Progenitor cell of endocrine pancreas (in vitro differentiated cells): ENCODE measurements at places on chromosomes 3 and 15. TPM values are rescaled to one million over a fixed set of nuclear protein-coding genes. Genes with fewer than 3 reads are reported as not detected.

The SLC28A2 gene
- 1.2 and 1.7 TPM in 2 replicates for total RNA-seq

The GPR171 gene
- total RNA-seq, result not detected in 2 replicates

The ABHD6 gene
- total RNA-seq, result 5.9 and 6.1 TPM in 2 replicates

The SERINC4 gene
- total RNA-seq, result 0.33 and 0.36 TPM in 2 replicates

The ITGA11 gene
- total RNA-seq, result not detected in 2 replicates

The EPHB3 gene
- 11.7 and 13.4 TPM in 2 replicates for total RNA-seq

The SLC15A2 gene
- total RNA-seq, result 4.2 and 7.1 TPM in 2 replicates

The ZNF660 gene
- 22.6 and 27.1 TPM in 2 replicates for total RNA-seq

The CNTN4 gene
- total RNA-seq, result 16.1 and 23.5 TPM in 2 replicates

The TLR9 gene
- total RNA-seq, result not detected in 2 replicates

The GOLGA6L6 gene
- not detected in 2 replicates for total RNA-seq

The BBX gene
- 54.1 and 61.2 TPM in 2 replicates for total RNA-seq

The WDR72 gene
- 25.0 and 26.6 TPM in 2 replicates for total RNA-seq

The CCDC13 gene
- 2.3 and 2.5 TPM in 2 replicates for total RNA-seq

The CYP8B1 gene
- total RNA-seq, result not detected in 2 replicates
